ENCODE measurements at places on chromosomes 2 and 18. TPM values are rescaled to one million over a fixed set of nuclear protein-coding genes. Genes with fewer than 3 reads are reported as not detected.

HTR2B gene
- 0.41 TPM for total RNA-seq

PXDN gene
- total RNA-seq: 21.6 TPM

MDH1B gene
- total RNA-seq: 4.5 TPM

ALLC gene
- total RNA-seq: under 0.01 TPM

SERPINB3 gene
- total RNA-seq: not detected

STPG4 gene
- 0.41 TPM for total RNA-seq

RAPGEF4 gene
- 23.6 TPM for total RNA-seq

CD8B2 gene
- under 0.01 TPM for total RNA-seq

UGT1A3 gene
- not detected for total RNA-seq

PAX3 gene
- total RNA-seq: not detected

ANKRD23 gene
- total RNA-seq: 4.1 TPM

HAUS1 gene
- total RNA-seq: 39.1 TPM

MARCHF4 gene
- 8.2 TPM for total RNA-seq

LAMA1 gene
- total RNA-seq: 12.2 TPM

ATAD2B gene
- total RNA-seq: 55.0 TPM

FBXO36 gene
- 7.3 TPM for total RNA-seq

ALPI gene
- not detected for total RNA-seq

GRP gene
- 22.8 TPM for total RNA-seq

CTDSP1 gene
- total RNA-seq: 7.7 TPM

FOSL2 gene
- 20.0 TPM for total RNA-seq

GREB1L gene
- 1.6 TPM for total RNA-seq

TEX261 gene
- 13.5 TPM for total RNA-seq

DAW1 gene
- total RNA-seq: 1.2 TPM

FIGN gene
- 1.2 TPM for total RNA-seq

EPC2 gene
- total RNA-seq: 106 TPM

SOX11 gene
- 345 TPM for total RNA-seq

ANKRD30BL gene
- total RNA-seq: 12.6 TPM

EPAS1 gene
- total RNA-seq: 3.7 TPM

ASPRV1 gene
- 2.0 TPM for total RNA-seq

CCDC85A gene
- 31.0 TPM for total RNA-seq

GTF2A1L gene
- total RNA-seq: not detected

MYO1B gene
- total RNA-seq: 85.2 TPM

DSC2 gene
- total RNA-seq: 5.3 TPM

CD8A gene
- 1.2 TPM for total RNA-seq

SERPINB11 gene
- not detected for total RNA-seq

TGOLN2 gene
- 30.6 TPM for total RNA-seq

ZC3H6 gene
- total RNA-seq: 19.6 TPM

NT5DC4 gene
- total RNA-seq: not detected

IL1RN gene
- total RNA-seq: not detected

ALK gene
- 2.0 TPM for total RNA-seq

ABHD1 gene
- total RNA-seq: 0.41 TPM

COL3A1 gene
- total RNA-seq: 88.0 TPM

HAAO gene
- 0.82 TPM for total RNA-seq

REEP1 gene
- total RNA-seq: 147 TPM

EMILIN1 gene
- total RNA-seq: 4.1 TPM

FOXD4L1 gene
- total RNA-seq: 0.41 TPM

SMYD1 gene
- total RNA-seq: not detected

NEB gene
- 0.41 TPM for total RNA-seq

GPR45 gene
- 0.82 TPM for total RNA-seq
